ENCODE measurements at places on chromosomes 1 and 21.

GRCh38 chr21:41765973-41766882 lies 624 bp downstream of the RIPK4 start:
- H3K27me3 ChIP-seq, result no peaks in the 10 kb centered on the region
- no peak for DNase-seq
- peak overlapping the region; percentile 96 for H3K27ac ChIP-seq
- no peak overlapping the region for H3K4me3 ChIP-seq

DNA sequence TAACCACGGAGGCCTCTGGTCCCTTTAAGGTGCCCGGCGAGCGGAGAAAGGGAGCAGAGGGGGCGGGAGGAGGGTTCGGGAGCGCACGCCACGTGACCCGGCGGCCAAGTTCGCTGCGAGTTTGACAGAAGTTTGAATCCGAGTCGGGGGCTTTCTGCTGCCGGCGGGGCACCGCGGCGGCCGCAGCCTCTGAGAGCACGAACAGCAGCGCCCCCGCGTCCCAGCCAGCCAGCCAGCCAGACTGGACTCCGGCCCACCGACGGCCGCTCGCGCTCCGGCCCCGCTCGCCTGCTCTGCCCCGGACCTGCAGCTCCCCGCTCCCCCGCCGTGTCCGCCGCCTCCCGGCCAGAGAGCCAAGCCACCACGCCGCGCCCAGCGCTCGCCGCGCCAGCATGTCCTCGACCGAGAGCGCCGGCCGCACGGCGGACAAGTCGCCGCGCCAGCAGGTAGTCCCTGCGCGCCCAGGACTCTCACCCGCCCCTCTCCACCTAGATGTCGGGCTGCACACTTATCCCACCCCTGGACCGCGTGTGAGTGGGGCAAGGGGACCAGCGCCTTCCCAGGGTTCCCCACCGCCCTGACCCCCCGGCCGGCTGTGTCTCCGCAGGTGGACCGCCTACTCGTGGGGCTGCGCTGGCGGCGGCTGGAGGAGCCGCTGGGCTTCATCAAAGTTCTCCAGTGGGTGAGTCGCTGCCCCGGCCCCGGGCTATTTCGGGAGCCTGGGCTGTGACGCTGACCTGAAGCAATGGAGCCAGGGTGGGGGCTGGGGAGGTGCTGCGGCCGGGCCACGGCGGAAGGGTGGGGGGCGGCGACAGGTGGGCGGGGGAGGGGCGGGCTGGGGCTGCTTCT lies at the start of gene SYPL2:
TSS of gene SYPL2 (plus strand) at position 95 of the 849 bp plus-strand sequence. CDS start at position 393, 298 bp downstream.
- H3K36me3 ChIP-seq, result no peaks in the 10 kb centered on the region
- H3K27me3 ChIP-seq, result peaks cover 16% of the 10 kb centered on the region
- H3K27ac ChIP-seq, result no peak within 1 kb of the TSS

DNA sequence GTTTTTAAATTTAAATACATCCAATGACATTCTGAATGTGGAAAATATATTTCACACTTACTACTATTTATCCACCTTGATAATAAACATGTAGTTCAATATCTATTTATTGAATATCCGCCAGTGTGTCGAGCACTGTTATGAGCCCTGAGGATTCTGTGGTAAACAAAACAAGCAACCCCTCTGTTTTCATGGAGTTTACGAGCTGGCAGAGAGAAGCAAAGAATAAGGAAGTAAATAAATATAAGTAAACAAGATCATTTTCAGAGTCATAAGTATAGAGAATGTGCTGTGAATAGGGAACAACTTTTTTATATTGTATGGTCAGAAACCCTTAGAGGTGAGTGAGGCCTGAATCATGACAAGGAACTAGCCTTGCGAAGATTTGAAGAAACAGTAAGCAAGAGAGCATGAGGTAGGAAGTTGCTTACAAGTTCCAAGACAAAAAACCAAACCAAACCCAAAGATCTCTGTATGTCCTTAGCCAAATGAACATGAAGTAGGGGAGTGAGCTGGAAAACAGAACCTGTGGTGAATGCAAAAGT lies 6.4 kb upstream of the SERBP1 start:
- peaks cover 13% of the 10 kb centered on the region for H3K4me1 ChIP-seq
- no peaks in the 10 kb centered on the region for H3K36me3 ChIP-seq
- no peak overlapping the region for H3K4me3 ChIP-seq
- no peak for DNase-seq

DNA sequence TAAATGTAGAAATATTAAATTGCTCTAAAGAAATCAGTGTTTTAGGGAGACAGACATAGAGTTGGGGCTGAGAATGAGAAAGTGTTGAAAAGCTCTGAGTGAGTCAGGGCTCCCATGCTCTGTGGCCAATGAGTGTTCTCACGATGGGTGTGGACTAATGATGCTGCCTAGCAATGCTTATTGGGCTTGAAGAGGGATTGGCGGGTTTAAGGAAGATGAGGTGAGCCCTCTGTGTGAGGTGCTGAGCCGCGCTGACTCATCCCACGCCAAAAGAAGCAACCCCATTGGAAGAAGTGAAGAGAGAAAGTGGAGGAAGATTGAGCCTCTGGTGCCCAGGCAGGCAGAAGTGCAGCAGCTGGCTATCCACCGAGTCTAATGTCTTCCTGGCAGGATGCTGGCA lies 65.1 kb upstream of the DPT start:
- H3K4me1 ChIP-seq, result no peaks in the 10 kb centered on the region
- no peak for DNase-seq
- H3K4me3 ChIP-seq, result no peak overlapping the region
- no peaks in the 10 kb centered on the region for H3K27me3 ChIP-seq

GRCh38 chr1:221644663-221645258 lies 97.1 kb downstream of the DUSP10 start:
- no peaks in the 10 kb centered on the region for H3K27me3 ChIP-seq
- no peaks in the 10 kb centered on the region for H3K4me1 ChIP-seq
- no peaks in the 10 kb centered on the region for H3K36me3 ChIP-seq
- DNase-seq, result no peak
- no peak overlapping the region for H3K27ac ChIP-seq
- H3K4me3 ChIP-seq, result no peak overlapping the region

GRCh38 chr1:44072204-44072603 lies 40.9 kb upstream of the SLC6A9 start:
- no peak overlapping the region for H3K4me3 ChIP-seq
- peaks cover 17% of the 10 kb centered on the region for H3K27me3 ChIP-seq
- peak; percentile 7 for DNase-seq
- H3K27ac ChIP-seq, result no peak overlapping the region
- no peaks in the 10 kb centered on the region for H3K36me3 ChIP-seq

GRCh38 chr1:32351399-32352238 lies 10.7 kb downstream of the FAM229A start:
- H3K27ac ChIP-seq, result peak overlapping the region; percentile 90
- DNase-seq, result peak; percentile 95
- peak overlapping the region; percentile 63 for H3K4me3 ChIP-seq
- H3K4me1 ChIP-seq, result peaks cover 20% of the 10 kb centered on the region
- no peaks in the 10 kb centered on the region for H3K36me3 ChIP-seq

- no peak for DNase-seq
- no peaks in the 10 kb centered on the region for H3K36me3 ChIP-seq
- no peaks in the 10 kb centered on the region for H3K4me1 ChIP-seq
- H3K4me3 ChIP-seq, result no peak overlapping the region
- H3K27ac ChIP-seq, result no peak overlapping the region
- no peaks in the 10 kb centered on the region for H3K27me3 ChIP-seq
Measured at GRCh38 chr1:14741082-14741481, 142.6 kb downstream of the KAZN start.

GRCh38 chr1:87510540-87510939 lies 181.9 kb downstream of the LMO4 start:
- no peaks in the 10 kb centered on the region for H3K36me3 ChIP-seq
- H3K4me1 ChIP-seq, result no peaks in the 10 kb centered on the region
- H3K27me3 ChIP-seq, result no peaks in the 10 kb centered on the region
- no peak for DNase-seq
- no peak overlapping the region for H3K27ac ChIP-seq

GRCh38 chr1:92563457-92564216 lies 76.9 kb upstream of the GFI1 start:
- no peak overlapping the region for H3K4me3 ChIP-seq
- no peaks in the 10 kb centered on the region for H3K27me3 ChIP-seq
- no peaks in the 10 kb centered on the region for H3K36me3 ChIP-seq
- no peak overlapping the region for H3K27ac ChIP-seq
- DNase-seq, result no peak

- H3K4me1 ChIP-seq, result no peaks in the 10 kb centered on the region
- peaks cover 7% of the 10 kb centered on the region for H3K36me3 ChIP-seq
- no peak overlapping the region for H3K4me3 ChIP-seq
- DNase-seq, result no peak
- H3K27ac ChIP-seq, result no peak overlapping the region
Measured at GRCh38 chr1:31434979-31435378, 22.0 kb downstream of the SERINC2 start.

DNA sequence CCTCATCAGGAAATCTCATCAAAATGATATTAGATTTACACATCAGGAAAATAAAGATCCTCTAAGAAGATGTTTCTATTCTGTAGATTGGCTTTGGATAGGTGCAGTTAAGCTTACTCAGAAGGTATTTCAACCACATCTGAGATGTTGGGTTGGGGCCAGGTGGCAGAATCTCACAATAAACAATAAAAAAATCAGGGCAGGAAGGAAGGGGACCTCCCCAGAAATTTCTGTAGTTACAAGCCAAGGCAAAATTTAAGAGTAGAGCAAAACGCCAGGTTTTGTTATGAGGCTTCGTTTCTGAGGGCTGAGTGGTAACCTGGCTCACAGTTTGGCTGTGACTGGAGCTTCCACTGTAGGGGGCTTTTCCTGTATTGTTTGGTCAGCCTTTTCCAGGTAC lies 84.8 kb downstream of the HUNK start:
- no peak overlapping the region for H3K4me3 ChIP-seq
- H3K36me3 ChIP-seq, result no peaks in the 10 kb centered on the region
- no peak overlapping the region for H3K27ac ChIP-seq
- no peaks in the 10 kb centered on the region for H3K27me3 ChIP-seq
- DNase-seq, result no peak

DNA sequence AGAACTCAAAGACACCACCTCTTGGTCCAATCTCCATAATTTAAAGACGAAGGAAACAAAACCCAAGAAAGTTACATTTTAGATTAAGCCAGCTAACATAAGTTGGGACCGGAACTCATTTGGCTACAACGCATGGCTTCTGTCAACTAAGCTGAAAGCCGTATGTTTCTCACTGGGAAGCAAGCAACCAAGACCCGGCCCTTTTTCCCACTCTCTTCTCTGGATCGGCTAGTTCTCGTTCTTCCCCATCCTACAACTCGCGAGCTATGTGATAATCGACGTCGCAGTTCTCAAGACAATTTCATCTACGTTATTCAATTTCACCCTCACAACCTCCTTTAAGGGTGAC lies 601 bp downstream of the CCT8 start:
- peaks cover 46% of the 10 kb centered on the region for H3K4me1 ChIP-seq
- H3K4me3 ChIP-seq, result peak overlapping the region; percentile 81
- H3K36me3 ChIP-seq, result peaks cover 41% of the 10 kb centered on the region

DNA sequence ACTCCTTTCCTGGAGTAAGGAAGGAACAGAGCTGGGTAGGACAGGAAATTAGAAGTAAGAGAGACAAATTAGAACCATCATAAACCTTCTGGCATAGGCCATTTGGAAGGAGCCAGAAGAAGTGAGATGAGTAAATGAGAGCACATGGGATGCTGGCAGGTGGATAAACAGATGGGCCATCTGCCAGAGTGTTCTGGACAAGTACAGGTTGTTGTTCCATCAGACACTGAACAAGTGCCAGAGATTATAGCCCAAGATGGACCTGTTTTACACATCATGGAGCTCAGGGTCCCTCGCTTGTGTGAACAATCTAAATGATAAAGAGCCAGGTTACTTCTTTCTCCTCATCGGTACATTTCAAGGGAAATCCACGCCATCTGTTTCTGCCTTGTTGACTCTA lies 200.3 kb downstream of the HHIPL2 start:
- peaks cover 5% of the 10 kb centered on the region for H3K27me3 ChIP-seq
- H3K36me3 ChIP-seq, result no peaks in the 10 kb centered on the region
- no peak for DNase-seq
- H3K27ac ChIP-seq, result no peak overlapping the region

GRCh38 chr1:45880930-45881329 lies 77.5 kb downstream of the MAST2 start:
- no peak overlapping the region for H3K4me3 ChIP-seq
- no peaks in the 10 kb centered on the region for H3K4me1 ChIP-seq

DNA sequence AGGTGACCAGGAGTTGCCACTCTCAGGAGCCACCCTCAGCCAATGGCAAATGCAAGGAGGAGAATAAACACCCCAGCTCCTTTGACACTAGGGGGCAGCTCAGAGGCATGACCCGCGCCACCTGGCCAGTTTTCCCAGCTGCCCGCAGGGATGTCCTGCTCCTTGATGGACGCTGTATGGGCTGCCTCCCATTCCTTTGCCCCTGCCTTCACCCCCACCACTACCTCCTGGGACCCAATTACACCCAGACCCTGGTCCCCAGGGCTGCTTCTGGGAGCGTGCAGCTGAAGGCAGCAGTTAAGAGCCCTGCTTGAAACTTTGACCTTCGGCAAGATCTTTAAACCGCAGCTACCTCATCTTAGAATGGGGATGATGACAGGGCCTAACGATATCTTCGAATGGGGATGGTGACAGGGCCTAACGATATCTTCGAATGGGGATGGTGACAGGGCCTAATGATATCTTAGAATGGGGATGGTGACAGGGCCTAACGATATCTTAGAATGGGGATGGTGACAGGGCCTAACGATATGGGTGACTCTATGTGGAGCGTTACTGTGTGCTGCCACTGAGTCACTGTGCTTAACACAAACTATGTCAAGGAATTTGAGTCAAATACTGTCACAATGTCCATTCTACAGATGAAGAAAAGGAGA lies 163.0 kb upstream of the KAZN start:
- no peak overlapping the region for H3K27ac ChIP-seq
- H3K4me1 ChIP-seq, result peaks cover 7% of the 10 kb centered on the region
- H3K36me3 ChIP-seq, result no peaks in the 10 kb centered on the region
- no peak overlapping the region for H3K4me3 ChIP-seq
- no peak for DNase-seq

DNA sequence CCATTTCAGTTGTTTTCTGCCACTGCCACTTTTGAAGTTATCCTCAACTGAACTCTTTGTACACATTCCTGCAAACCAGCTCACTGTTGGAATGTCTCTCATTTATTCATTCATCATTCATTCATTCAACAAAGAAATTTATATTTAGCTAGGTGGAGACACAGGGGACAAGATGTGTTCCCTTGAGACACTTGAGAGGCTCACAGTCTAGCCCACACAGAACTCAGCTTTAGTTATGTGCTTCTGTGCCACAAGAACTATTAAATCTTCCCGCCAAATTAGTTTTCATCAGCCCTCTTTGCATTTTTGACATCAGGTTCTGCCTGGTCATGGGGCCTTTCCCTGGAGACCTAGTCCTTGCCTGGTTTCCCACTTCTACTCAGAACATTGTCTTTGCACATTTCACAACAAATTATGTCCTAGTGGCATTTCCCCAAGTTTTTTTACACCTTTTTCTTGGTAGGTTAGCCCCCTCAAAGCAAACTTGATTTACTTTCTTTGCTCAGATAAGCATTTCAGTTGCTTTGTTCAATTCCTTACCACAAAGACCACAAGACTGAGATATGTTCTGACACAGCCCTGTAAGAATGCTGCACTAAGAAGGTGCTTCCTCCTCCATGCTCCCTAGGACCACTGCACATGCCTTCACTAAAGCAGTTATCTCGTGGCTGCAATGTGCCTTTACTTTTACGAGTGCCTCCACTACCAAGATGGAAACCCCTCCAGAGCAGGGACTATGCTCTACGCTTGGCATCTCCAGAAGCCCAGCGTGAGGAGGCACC lies 31.0 kb downstream of the ILDR2 start:
- H3K4me3 ChIP-seq, result no peak overlapping the region
- H3K36me3 ChIP-seq, result no peaks in the 10 kb centered on the region
- peak; percentile 55 for DNase-seq
- no peaks in the 10 kb centered on the region for H3K27me3 ChIP-seq
- H3K4me1 ChIP-seq, result peaks cover 26% of the 10 kb centered on the region
